ENCODE measurements at places on chromosomes 5 and 9. TPM values are rescaled to one million over a fixed set of nuclear protein-coding genes. Genes with fewer than 3 reads are reported as not detected.
A peak's percentile ranks its signal among the peaks of the same experiment; 100 is the strongest.

DNA sequence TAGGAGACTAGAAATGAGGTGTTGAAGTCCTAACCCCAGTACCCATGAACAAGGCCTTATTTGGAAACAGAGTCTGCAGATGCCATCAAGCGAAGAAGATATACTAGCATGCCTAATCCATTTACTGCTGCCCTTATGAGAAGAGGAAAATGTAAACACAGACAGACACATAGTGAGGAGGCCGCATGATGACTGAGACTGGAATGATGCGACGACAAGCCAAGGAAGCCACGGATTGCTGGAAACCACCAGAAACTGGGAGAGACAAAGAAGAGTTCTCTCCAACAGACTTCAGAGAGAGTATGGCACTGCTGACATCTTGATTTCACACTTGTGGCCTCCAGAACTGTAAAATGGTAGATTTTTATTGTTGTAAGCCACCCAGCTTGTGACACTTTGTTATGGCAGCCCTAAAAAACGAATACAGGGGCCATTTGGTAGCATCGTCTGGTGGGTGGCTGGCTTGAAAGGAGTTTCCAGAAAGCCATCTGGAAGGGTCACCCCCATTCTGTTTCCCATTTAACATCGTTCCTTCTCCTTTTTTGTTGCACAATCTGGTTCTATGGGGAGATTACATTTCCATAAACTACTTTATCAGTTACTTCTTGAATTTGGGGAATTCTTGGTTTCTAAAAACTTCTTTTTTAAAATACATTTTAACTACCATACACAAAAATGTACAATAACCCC is 193.1 kb downstream of the HSD17B3 start:
- no peak for DNase-seq

DNA sequence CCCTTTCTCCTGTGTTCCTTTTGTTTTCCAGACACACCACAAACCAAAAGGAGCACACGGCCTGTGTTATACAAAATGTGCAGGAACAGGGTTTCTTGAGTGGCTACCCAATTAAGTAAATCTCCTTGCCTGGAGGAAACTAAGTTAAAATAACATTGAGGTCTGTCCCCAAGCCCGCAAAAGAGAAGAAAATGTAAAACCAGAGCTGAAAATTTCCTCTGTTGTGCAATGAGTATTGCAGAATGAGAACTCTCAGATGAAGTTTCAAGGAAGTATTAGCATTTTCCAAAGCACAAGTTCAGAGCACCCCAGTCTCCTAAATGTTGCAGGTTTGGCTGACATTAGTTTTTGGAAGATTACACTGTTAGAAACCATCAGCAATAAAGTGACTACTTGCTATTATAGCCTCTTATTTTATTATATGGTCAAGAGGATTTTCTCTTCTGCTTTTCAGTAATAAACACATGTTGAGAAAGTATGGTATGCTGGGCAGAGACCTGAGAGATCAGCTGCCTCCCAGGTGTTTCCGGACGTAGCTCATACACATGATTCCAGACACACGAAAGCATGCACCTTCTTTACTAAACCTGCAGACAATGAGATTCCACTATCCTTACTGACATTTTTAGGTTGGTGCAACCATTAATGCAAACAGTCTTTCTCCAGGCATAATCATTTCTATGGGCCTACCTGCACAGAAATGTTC is 161.3 kb downstream of the SNCAIP start:
- no peak for DNase-seq

DNA sequence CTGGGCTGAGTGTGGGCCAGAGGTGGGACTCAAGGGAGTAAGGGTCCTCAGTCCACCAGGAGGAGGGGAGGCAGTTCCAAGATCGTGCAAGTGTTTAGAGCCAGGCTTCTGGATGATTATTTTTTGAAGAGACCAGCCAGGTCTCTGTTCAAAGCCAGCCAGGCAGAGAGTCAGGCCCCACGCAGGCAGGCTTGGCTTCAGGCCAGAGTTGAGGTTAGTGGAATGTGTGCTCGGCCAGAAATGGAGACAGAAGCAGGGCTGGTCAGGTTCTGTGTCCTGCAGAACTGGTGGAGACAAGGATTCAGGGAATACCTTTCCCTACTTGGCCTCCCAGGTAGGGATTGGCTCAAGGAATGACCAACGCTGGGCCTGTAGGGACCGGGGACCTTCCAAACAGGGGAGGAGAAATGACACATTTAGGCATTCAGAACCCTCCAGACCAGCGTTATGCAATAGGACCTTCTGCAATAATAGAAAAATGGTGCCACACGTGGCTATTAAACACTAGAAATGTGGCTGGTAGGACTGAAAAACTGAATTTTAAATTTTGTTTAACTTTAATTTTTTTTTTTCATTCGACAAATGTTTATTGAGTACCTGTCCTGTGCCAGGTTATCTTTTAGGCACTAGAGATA is 106.2 kb downstream of the CMYA5 start:
- no peak for DNase-seq

- no peak for DNase-seq
Measured at GRCh38 chr9:38008168-38009034, 60.6 kb downstream of the SHB start.

DNA sequence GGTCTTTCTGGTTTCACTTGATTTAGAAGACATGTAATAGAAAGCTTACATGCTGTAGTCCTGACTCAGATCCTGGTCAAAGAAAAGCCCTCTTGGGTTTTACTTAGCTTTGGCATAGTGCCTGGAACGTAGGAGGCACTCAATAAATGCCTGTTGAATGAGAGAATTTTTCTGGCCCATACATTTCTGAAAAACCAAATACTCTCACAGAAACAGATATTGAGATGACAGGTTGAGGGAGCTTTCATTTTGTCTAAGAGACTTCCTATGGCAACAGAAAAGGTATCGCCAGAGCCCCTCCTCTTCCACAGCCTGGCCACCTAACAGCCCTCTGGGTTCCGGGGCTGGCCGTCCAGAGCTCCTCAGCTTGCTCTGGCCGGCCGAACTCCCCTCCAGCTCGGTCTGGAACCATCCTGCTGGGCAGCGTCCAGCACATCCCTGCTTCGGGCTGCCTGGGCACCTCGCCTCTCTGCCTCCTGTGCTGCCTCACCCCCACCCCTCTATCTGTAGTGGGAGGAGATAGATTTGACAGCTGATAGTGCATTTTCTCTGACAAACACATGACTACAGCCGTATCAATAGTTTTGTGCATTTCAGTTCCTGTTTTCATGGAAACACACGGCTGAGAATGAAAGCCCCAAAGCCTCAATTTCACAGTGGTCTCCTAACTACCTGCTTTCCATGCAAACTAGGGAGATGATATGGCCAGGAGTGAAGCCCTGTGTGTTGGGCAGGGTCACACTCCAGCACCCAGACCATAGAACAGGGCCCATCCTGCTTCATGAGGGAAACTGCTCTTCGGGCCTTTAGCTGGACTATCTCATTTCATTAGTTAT is 1.1 kb downstream of the IL4 start:
- DNase-seq, result no peak

DNA sequence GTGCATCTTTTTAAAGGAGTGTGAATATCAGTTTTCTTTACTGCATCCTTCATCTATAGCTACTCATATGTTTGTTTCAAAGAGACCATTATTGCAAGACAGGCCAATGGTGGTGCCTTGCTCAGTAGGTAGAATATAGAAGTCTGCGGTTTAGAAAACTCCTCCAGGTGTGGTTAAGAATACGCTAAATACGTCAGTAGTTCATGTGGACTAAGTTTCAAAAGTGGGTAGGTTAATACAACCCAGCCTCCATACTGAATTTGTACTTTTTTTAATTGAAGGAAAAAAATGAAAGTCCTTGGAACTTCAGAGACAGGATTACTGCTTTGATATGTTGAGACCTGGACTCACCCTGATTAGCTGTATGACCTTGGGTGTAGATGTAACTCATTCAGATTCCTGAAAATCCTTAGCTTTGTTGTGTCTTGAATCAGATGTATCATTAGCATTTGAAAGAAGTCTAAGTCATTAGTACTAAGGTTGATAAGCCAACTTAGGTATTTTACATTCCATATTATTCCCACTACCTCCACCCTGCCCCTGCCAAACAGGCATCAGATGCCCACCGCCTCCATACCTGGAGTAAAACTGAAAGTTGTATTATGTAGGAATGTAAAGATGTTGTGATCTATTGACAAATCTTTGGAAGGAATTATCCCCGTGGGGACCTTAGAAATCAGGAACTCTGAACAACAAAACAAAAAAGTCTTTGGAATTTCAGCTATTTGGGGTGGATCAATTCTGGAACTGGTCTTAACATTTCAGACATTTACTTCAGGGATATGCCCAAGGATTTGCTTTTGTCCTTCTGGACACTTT is 6.1 kb downstream of the BASP1 start:
- DNase-seq, result no peak

DNA sequence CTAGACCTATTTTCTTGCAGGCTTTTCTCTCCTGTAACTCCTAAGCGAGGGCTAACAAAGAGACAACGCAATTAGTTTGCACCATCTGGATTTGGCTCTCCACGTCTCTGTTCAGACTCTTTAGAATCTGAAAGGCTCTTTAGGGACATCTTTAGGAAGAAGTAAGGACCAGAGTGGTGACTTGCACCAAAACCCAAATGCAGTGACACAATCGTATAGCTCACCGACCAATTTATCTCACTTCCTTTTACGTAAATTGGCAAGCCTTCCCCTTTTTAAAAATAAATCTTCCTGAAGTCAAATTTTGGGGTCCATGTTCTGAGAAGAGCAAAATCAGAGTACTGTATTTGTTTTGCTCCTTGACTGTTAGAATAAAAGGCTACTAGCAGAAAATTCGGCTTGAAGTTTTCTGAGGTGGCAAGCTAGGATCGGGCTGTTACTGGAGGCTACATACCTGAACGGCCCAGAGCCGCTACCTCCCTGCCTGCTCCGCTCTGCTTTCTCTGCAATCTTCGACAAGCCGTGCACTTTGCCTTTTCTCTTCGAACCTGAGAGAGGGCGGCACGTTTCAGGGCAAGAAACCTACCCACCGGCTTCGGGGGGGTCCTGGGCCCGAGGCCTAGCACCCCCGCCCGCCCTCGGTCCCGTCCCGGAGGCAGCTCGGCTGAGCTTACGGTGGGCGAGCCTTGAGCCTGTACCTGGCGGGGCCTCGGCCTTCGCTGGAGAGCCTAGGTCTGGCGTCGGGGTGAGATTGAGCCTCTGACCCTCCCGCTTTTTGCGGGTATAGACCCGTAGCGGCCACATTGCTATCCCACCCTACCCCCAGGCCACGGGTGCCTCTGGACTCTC is 537 bp downstream of the MEIKIN start:
- no peak for DNase-seq

GRCh38 chr5:140338908-140339307 is 7.5 kb downstream of the HBEGF start:
- no peak for DNase-seq

GRCh38 chr5:91183743-91184142 is 199.4 kb downstream of the ARRDC3 start:
- DNase-seq, result no peak

GRCh38 chr5:172504701-172505402 is 50.5 kb upstream of the SH3PXD2B start:
- DNase-seq, result peak; percentile 70

- DNase-seq, result no peak
Measured at GRCh38 chr5:67363963-67364362, 167.4 kb upstream of the CD180 start.

DNA sequence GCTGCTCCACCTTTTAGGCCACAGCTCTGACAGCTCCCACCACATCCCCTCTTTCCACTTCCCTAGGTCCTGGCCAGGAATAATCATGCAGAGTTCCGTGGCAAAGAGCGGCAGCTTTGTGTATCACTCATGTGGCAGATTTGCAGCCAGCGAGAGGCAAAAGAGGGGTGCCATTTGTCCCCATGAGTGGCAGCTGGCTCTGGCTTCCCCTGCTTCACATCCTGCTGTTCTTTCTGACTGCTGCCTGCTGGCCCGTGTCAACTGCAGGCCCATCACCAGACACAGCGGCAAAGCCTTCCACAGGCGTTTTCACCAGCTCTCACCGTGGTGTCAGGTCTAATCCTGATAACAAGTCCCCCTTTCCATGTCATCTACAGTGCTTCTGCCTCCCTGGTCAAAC is 430.6 kb upstream of the DAP start:
- DNase-seq, result no peak

GRCh38 chr5:149040421-149040820 is 22.4 kb downstream of the SH3TC2 start:
- no peak for DNase-seq

DNA sequence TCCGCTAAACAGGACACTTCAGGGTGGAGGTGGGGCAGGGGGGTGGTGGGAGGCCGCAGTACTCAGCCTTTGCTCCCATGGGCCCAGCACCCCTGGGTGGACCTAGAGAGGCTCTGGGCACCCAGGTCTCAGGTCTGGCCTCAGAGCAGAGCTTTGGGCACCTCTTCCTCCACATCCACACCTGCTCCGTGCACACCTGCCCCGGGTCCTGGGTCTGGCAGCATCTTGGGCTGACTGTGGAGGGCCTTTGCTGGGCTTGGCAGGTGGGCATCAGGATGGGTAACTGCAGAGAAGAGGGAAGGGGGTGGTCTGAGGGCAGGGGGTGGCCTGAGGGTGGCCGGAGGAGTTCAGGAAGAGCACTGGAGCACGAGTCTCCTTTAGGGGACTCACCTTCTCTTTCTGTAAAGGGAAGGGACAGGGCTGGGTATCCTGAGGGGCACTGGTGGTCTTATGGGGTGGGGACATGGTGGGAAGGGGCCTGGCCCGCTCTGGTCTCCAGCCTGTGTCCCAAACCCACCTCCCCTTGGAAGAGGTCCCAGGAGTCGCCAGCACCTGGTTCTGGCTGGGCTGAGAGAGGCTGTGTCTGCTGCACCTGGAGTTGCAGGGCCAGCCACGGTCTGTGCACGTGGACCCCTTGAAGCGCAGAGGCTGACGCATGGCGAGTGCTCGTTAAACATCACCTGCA is 106.7 kb upstream of the IER5L start:
- DNase-seq, result peak; percentile 81

GRCh38 chr9:78407636-78408312 is 110.8 kb downstream of the PSAT1 start:
- DNase-seq, result no peak

DNA sequence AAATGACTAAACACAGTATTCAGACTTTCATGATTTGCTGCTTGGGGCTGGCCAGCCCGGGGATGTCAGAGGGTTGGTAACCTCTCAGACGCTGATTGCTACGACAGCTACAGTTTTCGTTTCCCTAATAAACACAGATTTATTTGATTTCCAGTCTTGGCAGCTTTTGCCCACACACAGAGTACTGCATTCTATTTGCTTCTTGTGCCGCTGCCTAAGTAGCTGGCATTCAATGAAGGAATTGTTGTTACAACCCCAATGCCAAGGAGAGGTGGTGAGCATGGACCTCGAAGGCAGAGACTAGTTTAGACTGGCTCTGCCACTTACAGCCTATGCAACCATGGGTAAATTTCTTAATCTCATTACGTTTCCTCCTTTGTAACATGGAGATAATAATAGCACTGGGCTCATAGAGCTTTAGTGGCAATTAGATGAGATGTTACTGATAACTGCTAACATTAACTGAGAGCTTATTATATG is 247.1 kb upstream of the PANK3 start:
- DNase-seq, result no peak

IL31RA gene
- not detected for total RNA-seq

EMB gene
- 3.7 TPM for total RNA-seq

STK32A gene
- total RNA-seq, result not detected

MARCOL gene
- not detected for total RNA-seq

RORB gene
- total RNA-seq, result not detected

TOMM5 gene
- 77.2 TPM for total RNA-seq

IFNA21 gene
- total RNA-seq, result not detected

Measured in osteocyte (in vitro differentiated cells).